ENCODE measurements at places on chromosomes 11 and 22. TPM values are rescaled to one million over a fixed set of nuclear protein-coding genes. Genes with fewer than 3 reads are reported as not detected.

Gene OR4A16
- total RNA-seq = not detected

Gene BIRC2
- total RNA-seq = 51.7 TPM

Gene SUSD2
- total RNA-seq = 0.26 TPM

Gene MPZL2
- total RNA-seq = 5.6 TPM

Gene OR5D16
- total RNA-seq = not detected

Gene MS4A4E
- total RNA-seq = not detected

Gene CCDC188
- total RNA-seq = 4.9 TPM

Gene GTSE1
- total RNA-seq = 6.3 TPM

Gene ARVCF
- 81.3 TPM for total RNA-seq

Gene SPON1
- total RNA-seq = under 0.01 TPM

Gene SLC25A18
- not detected for total RNA-seq

Gene PICALM
- 135 TPM for total RNA-seq

Gene DSCAML1
- not detected for total RNA-seq

Gene ZNF280B
- total RNA-seq = 0.38 TPM

Gene MAPK8IP2
- 0.25 TPM for total RNA-seq

Gene RFPL2
- total RNA-seq = not detected

Gene GPR83
- total RNA-seq = under 0.01 TPM

Gene HORMAD2
- not detected for total RNA-seq

Gene OR8G1
- total RNA-seq = under 0.01 TPM

Gene OR2D3
- not detected for total RNA-seq

Gene TBX10
- not detected for total RNA-seq

Gene IL18
- not detected for total RNA-seq

Gene SLC5A12
- not detected for total RNA-seq

Gene KCNJ5
- total RNA-seq = not detected

Gene PIH1D2
- total RNA-seq = 0.51 TPM

Gene PPME1
- total RNA-seq = 22.3 TPM

Gene TMEM191C
- 0.13 TPM for total RNA-seq

Gene CCDC34
- 1.8 TPM for total RNA-seq

Gene SYT8
- under 0.01 TPM for total RNA-seq

Gene UPK3A
- total RNA-seq = not detected

Gene HTR3A
- not detected for total RNA-seq

Gene ABCC8
- not detected for total RNA-seq

Gene OR51I1
- total RNA-seq = not detected

Gene OR51B4
- total RNA-seq = not detected

Gene SCGB1D2
- not detected for total RNA-seq

Gene CLCF1
- total RNA-seq = 2.4 TPM

Gene C11orf68
- total RNA-seq = 12.3 TPM

Gene DTX4
- 49.6 TPM for total RNA-seq

Gene DNAJC24
- total RNA-seq = 9.6 TPM

Data from dermis microvascular lymphatic vessel endothelial cell (primary cell).